Immature natural killer cell (primary cell): ENCODE measurements at places on chromosomes 6 and 20.

GRCh38 chr6:99013145-99013544, 65.4 kb upstream of the FBXL4 start:
- DNase-seq = no peak

DNA sequence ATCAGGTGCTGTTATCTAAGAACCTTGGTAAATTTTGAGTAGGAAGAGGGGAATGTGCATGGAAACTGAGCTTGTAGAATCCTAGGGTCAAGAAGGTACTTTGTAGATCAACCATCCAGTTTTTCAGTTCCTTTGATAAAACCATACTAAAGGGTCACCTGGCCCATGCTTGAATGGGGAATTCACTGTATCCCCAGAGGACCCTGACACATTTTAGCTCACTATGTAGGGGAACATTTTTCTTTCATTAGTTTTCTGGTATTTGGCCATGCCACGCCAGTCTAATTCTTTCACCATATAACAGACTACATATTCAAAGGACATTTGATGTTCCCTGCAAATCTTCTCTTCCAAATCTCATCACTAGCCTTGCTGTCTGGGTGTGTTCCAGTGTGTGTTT, 29.9 kb downstream of the LRRC1 start:
- DNase-seq = no peak

- DNase-seq = peak; percentile 26
Observed at GRCh38 chr20:59183751-59184150, 20.1 kb downstream of the ZNF831 start.

- DNase-seq = no peak
Observed at GRCh38 chr20:17614176-17614811, 44.4 kb downstream of the DSTN start.
